OCI-M1 (cell line): ENCODE measurements at places on chromosomes 5 and 9.

DNA sequence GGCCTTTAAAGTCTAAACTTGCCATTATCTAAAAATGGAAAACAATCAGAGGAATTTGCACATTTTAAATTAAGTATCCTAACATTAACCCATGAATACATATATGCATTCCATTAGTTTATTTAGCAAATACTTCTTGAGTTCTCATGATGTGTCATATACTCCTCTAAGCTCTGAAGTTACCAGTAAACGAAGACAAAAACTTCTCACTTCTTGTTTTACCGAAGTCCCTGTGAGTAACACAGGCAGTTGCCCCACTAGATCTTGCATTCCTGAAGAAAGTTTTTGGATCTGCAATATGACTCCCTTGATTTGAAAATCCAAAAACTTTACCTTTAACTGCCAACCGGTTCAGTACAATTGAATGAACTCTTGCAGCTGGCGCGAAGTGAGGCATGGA, 439.0 kb upstream of the MPDZ start:
- DNase-seq, result no peak

DNA sequence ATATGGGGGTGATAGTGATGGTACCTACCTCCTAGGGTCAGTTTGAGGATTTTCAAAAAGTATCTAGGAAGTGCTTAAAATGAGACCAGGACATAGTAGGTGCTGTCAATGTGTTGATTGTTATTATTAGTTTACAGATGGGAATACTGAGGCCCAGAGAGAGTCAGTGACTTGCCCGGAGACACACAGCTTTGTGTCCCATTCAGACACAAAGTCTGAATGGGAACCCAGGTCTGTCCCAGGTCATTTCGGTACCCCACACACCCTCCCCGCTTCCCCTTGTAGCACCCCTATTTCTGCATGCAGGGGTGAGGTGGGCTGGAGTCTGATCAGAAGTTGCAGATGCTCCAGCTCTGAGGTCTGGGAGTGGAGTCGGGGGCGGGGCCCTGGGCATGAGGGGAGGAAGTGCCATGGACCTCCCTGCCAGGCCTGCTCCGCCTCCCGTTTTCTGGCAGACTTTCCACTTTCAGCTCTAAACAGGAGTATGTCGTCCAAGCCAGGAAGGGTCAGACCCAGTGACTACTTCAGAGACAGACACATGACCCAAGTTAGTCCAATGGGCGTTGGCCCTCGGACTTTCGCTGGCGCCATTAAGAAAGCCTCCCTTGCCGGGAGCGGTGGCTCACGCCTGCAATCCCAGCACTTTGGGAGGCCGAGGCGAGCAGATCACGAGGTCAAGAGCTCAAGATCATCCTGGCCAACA, 3.2 kb upstream of the DBN1 start:
- DNase-seq, result no peak

DNA sequence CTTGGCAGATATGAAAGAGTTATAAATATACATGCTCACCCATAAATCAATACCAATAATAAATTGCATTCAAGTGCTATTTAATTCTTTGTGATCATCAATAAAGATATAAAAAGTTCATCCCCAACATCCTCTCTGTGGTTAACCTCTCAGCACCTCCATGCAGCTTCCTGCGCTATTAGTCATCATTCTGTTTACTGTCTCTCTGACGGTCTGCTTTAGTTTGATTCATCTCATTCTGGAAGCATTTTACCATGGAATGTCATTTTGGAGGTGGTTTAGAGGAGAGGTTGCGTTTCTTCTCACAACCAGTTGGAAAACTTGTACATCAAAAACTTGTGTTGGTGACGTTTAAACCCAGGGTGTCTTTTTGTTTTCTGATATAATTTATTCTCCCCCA, 486.6 kb downstream of the BRINP1 start:
- no peak for DNase-seq

DNA sequence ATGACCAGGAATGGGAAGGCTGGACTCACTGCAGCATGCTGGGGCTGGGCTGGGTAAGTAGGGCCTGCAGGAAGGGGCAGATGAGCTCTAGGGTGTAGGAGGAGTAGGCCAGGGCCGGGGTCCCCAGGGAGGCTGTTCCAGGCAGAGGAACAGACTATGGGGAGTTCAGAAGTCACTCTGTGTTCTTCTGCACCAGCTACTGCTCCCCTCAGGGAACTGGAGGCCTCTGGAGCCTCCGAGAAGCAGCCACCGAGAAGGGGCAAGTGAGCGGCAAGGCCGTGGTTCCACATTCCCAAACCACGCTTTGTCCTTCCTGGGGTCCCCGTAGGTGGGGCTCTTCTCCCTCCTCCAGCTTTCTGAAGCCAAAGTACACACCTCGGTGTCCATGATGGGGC, 8.4 kb upstream of the SLC2A6 start:
- DNase-seq, result no peak

GRCh38 chr5:133824661-133825254, 143.7 kb downstream of the C5orf15 start:
- DNase-seq, result no peak

GRCh38 chr9:130259044-130259443, 6.5 kb upstream of the HMCN2 start:
- DNase-seq, result no peak

- DNase-seq, result no peak
Observed at GRCh38 chr9:114304416-114305188, 18.3 kb upstream of the ORM1 start.

DNA sequence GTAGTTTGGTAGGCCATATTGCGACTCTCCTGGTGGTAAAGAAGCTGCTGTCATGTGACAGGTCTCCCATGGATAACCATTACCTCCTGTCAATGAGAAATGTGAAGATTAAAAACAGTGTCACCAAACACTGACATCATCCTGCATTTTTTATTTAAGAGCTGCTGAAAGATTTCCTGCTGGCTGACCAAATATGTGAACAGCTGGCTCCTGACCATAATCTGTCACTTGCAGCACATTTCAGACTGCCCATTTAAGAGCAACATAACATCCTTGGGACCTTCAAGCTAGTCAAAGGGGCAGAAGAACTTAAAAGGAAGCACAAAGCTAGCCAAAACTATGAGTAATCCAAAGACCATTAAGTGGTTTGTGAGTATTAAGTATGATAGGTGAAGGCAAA, 288.0 kb downstream of the IZUMO3 start:
- DNase-seq, result no peak

DNA sequence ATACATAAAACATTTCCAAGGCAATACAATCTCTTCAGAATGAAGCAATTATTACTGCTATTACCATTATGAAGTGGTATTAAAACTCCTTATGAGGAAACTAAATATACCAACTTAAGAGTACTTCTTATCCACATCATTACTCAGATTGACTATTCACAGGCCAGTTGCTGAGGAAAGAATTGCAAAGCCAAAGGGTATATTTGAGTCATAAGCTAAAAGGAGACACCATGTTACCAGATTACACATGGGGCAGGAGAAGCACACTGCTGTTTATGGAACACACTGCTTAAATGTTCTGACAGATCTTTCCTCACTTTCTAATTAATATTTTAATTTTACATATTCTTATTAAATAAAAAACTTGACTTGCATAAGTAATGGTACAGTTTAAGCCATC, 1726.4 kb upstream of the NUDT12 start:
- DNase-seq, result no peak

GRCh38 chr5:116370886-116371285, 203.7 kb downstream of the SEMA6A start:
- no peak for DNase-seq

- no peak for DNase-seq
Observed at GRCh38 chr5:120528609-120529008, 64.5 kb downstream of the PRR16 start.

GRCh38 chr5:956941-957747, 51.5 kb upstream of the NKD2 start:
- peak; percentile 80 for DNase-seq

GRCh38 chr5:8060235-8060952, 191.4 kb downstream of the MTRR start:
- no peak for DNase-seq

DNA sequence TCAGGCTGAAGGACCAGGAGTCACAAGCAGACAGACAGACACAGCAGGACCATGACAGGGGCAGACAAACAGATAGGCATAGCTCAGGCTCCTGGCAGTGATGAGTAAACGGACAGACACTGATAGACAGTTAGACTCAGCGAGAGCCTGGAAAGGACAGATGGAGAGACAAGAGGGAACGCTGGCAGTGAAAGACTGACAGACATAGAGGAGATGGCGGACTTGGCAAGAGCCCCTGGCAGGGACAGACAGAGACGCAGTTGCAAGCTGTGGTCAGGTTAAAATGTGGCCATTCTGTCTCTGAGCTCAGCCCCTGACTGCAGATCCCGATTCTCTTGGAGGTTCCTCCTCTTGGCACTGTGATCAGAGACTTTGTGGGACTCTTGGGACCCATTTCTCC, 13.6 kb downstream of the CSF2 start:
- no peak for DNase-seq

GRCh38 chr5:95723632-95724369, 7.3 kb upstream of the RHOBTB3 start:
- DNase-seq, result peak; percentile 89

DNA sequence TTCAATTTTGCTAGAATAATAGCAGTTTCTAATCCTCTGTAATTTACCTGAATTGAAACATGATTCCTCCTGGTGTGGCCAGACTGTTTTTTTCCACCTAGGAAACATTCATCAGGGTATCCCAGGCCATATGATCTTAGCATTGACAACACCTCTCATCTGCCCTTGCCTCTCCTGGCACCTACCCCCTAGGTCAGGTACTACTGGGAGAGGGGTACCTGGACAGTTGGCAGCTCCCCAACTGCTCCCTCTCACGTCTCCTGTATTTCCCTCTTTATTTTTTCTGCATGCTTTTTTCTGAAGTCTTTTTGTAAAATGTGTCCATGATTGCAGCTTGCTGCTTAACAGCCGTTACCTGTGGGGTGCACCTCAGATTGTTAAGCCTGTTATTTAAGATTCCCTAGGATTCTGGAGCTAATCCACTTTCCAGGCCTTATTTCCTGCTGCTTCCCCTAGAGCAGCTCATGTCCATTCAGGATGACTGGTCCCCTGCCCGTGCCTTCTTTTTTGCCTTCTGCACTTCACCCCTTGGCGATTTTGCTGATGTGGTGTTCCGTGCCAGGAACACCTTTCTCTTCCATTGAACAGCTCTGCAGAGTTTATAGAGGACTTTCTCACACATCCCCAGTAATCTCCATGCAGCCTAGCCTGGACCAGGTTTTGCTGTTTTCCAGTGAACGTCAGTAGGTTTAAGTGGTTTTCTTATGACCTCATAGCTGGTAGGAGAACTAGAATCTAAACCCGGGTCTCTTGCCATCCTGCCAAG, 33.6 kb downstream of the SNX30 start:
- peak; percentile 22 for DNase-seq

DNA sequence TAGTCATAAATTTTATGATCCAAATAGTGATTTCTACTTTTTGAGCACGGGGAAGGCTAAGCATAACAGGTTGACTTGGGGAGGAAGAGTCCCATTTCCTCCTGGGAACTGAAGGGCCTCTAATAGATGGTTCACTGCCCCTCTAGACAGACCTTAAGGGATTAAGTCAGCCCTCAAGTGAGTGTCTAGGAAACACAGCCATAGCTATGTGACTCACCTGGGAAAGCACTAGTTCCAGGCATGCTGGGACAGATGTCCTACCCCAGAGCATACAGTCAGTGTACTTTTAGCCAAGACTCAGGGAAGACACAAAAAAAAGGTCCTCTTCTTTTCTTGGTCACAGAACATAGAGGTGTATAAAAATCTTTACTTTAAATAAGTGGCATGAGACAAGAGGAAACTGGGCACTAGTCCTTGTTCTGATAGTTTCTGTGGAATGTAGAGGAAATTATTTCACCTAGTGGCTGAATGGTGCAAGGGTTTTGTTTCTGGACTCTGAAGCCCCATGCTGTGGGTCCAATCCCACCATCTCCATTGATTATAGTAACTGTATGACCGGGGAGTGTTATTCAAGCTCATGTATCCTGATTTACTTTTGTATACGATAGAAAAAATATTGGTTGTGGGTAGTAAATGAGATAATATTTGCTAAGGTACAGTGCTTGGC, 86.0 kb downstream of the NREP start:
- no peak for DNase-seq

DNA sequence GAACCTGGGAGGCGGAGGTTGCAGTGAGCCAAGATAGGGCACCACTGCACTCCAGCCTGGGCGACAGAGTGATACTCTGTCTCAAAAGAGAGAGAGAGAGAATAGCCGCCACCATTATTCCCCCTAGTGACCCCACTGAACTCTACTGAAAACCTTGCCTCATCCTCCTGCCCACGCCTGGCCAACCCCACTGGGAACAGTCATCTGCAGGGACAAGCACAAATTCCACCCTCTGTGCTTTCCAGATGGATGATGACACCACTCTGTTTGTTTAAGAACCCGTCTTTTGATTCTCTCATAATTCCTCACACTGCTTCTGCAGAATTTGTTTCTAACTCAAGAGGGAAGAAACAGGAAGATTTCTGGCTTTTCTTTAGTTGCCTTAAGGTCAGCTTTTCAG, 12.2 kb downstream of the BHMT2 start:
- no peak for DNase-seq

DNA sequence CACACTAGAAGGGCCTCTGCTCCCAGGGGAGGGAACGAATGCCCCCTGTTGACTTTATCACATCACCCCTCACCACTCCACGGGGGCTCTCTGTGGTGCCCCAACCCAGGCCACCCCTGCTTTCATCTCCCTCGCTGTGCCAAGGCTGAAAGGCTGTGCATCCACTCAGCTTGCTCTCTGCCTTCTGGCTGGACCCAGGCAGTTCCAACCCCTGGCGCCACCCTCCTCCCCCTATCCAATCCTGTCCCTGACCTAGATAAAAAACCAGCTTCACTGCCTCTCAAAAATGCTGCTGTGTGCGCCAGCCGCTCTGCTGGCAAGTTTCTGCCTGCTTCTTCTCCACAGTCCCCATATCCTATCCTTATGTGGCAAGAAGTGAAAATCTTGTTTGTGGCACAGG, 22.4 kb upstream of the CORO2A start:
- no peak for DNase-seq

- no peak for DNase-seq
Observed at GRCh38 chr5:72556351-72557166, 49.3 kb upstream of the ZNF366 start.

GRCh38 chr5:19676895-19677294, 311.1 kb downstream of the CDH18 start:
- no peak for DNase-seq

DNA sequence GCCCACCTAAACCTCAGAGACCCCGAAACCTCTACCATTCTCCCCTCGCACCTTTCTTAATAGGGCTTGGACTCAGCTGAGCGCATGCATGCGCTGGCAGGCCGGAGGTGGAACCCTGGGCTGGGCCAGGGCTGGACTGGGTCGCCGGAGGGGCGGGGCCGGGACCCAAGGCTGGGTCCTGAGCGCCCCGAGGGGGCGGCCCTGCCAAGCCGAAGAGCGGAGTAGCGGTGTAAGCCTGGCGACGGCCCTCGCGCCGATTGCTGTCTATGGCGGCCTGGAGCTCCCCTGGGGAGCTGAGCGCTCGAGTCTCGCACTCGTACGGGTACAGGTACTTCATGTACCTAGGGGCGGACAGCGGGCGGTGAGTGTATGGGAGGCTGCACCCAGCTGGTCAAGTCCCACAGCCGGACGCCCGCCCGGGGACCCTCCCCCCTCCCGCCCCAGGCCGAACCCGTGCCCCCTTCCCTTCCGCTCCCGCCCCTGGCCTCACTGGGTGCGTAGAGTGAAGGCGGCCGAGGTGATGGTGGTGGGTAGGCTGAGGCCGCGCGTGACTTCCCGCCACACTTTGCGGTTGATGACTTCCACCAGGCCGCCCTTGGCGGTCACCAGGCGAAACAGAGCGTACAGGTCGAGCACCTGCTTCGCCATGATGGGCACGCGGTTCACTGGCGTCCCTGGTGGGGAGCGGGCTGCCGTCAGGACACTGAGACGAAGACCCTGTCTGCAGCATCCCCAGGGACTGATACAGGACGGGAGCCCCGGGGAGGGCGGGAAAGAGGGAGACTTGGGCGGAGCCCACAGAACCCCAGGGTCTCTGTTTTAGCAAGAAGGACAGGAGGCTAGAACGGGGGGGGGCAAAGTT, 3.3 kb upstream of the DCTN3 start:
- no peak for DNase-seq
